Type B pancreatic cell (in vitro differentiated cells): ENCODE measurements at places on chromosomes 13 and 19. TPM values are rescaled to one million over a fixed set of nuclear protein-coding genes. Genes with fewer than 3 reads are reported as not detected.

DNA sequence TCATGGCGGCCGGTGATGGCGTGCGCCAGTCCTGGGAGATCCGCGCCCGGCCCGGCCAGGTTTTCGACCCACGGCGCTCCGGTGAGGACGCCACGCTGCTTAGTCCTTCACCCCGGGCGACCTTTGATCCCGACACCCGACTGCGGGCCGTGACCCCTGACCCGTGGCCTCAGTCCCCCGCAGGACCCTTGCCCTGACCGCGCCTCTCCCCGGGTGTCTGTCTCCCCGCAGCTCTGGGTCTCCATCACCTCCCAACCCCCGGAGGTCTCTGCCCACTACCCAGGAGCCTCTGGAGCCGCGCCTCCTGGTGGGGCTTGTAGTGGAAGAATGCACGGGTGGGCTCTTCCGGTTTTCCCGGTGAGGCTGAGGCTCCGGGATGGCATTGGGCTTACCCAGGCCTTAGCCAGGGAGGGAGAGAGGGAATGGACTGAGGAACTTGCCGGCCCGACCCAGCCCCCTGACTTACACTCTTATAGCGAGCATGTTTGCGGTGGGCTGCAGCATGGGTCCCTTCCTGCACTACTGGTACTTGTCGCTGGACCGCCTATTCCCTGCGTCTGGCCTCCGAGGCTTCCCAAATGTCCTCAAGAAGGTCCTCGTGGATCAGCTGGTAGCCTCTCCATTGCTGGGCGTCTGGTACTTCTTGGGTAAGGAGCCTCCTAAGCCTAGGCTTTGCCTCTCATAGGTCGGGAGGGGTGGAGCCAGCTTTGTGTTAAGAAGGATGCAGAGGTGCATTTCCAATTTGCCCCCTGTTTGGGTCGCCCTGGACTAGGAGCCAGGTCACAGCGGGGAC lies 566 bp downstream of the MPV17L2 start:
- no peaks in the 10 kb centered on the region for H3K27me3 ChIP-seq
- peak overlapping the region; percentile 93 for H3K4me3 ChIP-seq
- H3K4me1 ChIP-seq = peaks cover 12% of the 10 kb centered on the region
- no peak for DNase-seq
- peaks cover 7% of the 10 kb centered on the region for H3K36me3 ChIP-seq

DNA sequence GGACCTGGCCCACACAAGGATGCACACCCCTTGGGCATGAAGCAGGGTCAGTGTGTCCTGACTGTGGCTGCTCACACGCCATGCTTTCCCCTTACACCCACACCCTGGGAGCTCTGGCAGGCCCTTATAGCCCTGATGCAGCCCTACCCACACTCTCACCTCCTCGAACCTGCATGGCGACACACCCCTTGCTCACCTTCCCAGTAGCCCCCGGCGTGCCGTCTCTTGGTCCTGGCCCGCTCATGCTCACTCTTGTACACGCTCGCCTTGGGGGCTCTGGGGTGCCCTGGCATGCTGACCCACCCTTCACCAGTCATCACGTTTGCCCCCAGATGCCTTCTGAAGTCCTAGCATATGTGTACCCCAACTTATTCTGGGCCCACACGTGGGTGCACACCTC lies 56.1 kb downstream of the MAP4K1 start:
- no peak overlapping the region for H3K4me3 ChIP-seq
- DNase-seq = no peak
- no peaks in the 10 kb centered on the region for H3K36me3 ChIP-seq
- H3K4me1 ChIP-seq = no peaks in the 10 kb centered on the region
- H3K27me3 ChIP-seq = peaks cover 5% of the 10 kb centered on the region

DNA sequence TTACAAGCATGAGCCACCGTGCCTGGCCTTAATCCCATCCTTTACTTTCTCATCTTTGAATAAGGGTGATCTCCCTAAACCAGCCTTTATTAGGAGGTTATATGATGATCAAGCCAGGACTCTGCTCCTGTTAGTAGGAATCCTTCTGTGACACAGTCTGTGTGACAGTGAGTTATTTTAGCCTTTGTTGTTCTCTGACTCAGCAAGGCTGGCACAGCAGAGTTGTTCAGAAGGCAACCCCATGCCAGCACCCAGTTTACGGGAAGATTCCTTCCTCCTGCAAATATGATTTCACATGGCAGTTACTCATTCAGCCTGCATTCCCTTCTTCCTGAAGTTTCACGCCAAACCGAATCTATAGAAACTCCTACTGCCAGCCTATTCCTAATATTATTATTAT lies 10.5 kb upstream of the MIER2 start:
- H3K36me3 ChIP-seq = peaks cover 3% of the 10 kb centered on the region
- no peak overlapping the region for H3K4me3 ChIP-seq
- H3K27ac ChIP-seq = no peak overlapping the region
- peaks cover 20% of the 10 kb centered on the region for H3K27me3 ChIP-seq

DNA sequence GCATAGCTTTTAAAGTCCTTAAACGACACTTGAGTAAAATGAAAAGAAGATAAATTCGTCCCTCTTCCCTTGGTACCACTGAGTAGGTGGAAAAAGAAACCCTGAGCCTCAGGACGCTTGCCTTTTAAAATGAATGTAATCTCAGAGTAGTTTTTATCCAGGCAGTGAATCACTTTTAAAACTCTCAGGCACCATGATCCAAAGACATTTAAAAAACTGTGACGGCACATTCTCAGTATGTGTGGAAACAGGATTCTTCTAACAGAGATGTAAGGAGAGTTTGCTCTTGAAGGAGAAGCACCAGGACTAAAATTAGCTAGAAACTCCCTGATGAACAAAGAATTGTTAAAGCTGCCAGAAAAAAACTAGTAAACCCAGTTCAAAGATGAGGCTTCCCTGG lies 105.7 kb upstream of the SLC15A1 start:
- H3K4me3 ChIP-seq = no peak overlapping the region
- H3K27ac ChIP-seq = no peak overlapping the region
- H3K27me3 ChIP-seq = no peaks in the 10 kb centered on the region

Gene CATSPERD
- 0.41 TPM in 1 of 2 replicates, not detected in the other for total RNA-seq

DNA sequence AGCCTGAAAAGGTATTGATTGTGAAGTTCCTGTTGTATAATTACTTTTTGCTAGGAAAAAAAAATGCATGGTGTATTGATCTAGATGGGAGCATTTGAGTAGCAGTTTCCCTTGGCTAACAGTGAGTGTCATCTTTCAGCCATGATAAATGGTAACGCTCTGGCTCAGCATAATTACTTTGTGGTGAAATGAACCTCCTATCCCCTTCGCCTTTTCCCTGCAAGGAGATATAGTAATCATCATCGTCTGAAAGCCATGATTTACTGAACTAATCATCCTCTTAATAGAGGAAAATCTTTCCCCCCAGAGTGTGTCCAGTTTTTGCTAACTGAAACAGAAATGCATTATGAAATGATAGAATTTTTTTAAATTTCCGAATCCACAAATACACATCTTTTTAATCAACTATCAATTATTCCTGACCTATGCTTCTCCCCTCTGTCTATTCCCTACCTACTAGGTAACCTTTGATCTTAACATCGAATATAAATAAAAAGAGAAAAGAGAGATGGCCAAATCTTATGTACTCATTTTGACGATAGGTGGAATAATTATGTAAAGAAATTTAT lies 88.7 kb downstream of the MAB21L1 start:
- no peaks in the 10 kb centered on the region for H3K36me3 ChIP-seq
- no peaks in the 10 kb centered on the region for H3K27me3 ChIP-seq
- DNase-seq = no peak

Gene ZSCAN4
- total RNA-seq = not detected in 2 replicates

Gene SHANK1
- total RNA-seq = 0.38 and 7.8 TPM in 2 replicates

GRCh38 chr19:2382530-2383222 lies 22.6 kb downstream of the TMPRSS9 start:
- H3K4me3 ChIP-seq = peak overlapping the region; percentile 21
- H3K4me1 ChIP-seq = peaks cover 21% of the 10 kb centered on the region
- peaks cover 9% of the 10 kb centered on the region for H3K27me3 ChIP-seq
- DNase-seq = no peak

DNA sequence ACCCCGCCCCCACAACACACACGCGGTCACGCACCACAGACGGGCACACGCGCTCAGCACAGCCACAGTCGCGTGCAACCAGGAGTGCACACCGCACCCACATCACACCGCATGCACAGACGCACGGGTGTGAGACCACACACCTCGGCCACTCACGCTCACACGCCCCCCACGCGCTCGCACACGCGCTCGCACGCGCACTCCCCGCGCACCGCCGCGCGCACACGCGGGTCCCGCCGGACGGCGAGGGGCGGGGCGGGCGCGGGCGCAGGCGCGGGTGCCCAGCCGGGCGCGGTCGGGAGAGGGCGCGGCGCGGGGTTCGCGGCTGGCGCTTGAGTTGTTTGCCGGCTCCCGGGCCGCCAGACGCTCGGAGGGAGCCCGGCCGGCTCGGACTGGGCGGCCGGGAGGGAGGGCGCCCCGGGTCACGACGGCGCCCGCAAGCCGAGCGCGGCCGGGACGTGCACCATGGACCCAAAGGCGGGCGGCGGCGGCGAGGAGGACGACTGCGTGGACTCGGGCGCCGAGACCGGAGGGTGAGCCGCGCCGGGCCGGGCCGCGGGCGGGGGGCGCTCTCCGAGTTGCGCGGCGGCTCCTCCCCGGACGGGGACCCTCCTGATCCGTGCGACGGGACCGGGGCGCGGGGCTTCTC lies at the start of gene FAM124A:
Gene FAM124A, plus strand, starts transcription at position 362 of the 649 bp plus-strand sequence. Its CDS starts 104 bp downstream, at position 466.
- peaks cover 70% of the 10 kb centered on the region for H3K27me3 ChIP-seq
- peak; percentile 80 for DNase-seq
- H3K36me3 ChIP-seq = peaks cover 4% of the 10 kb centered on the region

- no peaks in the 10 kb centered on the region for H3K27me3 ChIP-seq
- peak overlapping the region; percentile 26 for H3K27ac ChIP-seq
- peaks cover 13% of the 10 kb centered on the region for H3K4me1 ChIP-seq
- peaks cover 10% of the 10 kb centered on the region for H3K36me3 ChIP-seq
- DNase-seq = no peak
Measured at GRCh38 chr19:53546758-53547513, 9.0 kb downstream of the ZNF331 start.

Gene TTC9B
- total RNA-seq = 0.39 and 0.48 TPM in 2 replicates

DNA sequence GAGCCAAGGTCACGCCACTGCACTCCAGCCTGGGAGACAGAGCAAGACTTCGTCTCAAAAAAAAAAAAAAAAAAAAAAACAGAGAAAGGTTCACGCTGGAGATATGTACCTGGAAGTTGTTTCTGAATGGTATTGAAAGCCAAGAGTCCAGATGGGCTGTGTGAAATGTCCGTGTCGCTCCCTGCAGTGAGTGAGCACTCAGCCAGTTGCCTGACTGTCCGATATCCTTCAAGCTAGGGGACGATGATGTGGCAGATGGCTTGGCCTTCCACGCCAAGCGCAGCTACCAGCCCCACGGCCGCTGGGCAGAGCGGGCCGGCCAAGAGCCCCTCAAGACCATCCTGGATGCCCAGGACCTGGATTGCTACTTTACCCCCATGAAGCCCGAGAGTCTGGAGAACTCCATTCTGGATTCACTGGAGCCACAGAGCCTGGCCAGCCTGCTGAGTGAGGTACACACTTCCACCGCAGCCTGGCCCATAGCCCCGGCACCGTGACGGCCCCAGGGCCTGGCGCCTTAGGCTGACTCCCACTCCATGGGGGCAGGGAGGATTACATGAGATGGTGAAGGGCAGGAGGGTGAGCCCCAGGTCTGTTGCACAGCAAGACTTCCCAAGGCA lies 11.7 kb upstream of the OVOL3 start:
- no peak overlapping the region for H3K4me3 ChIP-seq
- no peak overlapping the region for H3K27ac ChIP-seq
- no peak for DNase-seq
- no peaks in the 10 kb centered on the region for H3K27me3 ChIP-seq
- H3K4me1 ChIP-seq = no peaks in the 10 kb centered on the region
- H3K36me3 ChIP-seq = no peaks in the 10 kb centered on the region

DNA sequence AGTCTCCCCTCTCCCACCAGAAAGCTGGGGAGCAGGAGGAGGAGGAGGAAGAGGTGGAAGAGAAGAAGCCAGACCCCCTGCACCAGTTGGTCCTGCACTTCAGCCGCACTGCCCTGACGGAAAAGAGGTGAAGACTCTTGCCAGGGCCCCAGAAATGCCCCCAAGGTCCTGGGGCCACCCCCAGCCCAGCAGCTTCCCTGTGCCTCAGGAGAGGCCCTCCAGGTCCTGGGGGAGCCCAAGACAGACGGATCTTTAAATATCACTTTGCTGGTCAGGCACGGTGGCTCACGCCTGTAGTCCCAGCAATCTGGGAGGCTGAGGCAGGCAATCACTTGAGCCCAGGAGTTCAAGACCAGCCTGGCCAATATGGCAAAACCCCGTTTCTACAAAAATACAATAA lies 88.8 kb downstream of the MAP4K1 start:
- no peaks in the 10 kb centered on the region for H3K36me3 ChIP-seq
- H3K4me1 ChIP-seq = peaks cover 3% of the 10 kb centered on the region
- DNase-seq = no peak
- H3K27ac ChIP-seq = no peak overlapping the region

Gene NPHS1
- total RNA-seq = 1.9 TPM in 2 replicates

- no peak overlapping the region for H3K27ac ChIP-seq
- no peaks in the 10 kb centered on the region for H3K36me3 ChIP-seq
- H3K4me3 ChIP-seq = no peak overlapping the region
- no peak for DNase-seq
Measured at GRCh38 chr19:35297515-35297848, 5.5 kb downstream of the MAG start.

DNA sequence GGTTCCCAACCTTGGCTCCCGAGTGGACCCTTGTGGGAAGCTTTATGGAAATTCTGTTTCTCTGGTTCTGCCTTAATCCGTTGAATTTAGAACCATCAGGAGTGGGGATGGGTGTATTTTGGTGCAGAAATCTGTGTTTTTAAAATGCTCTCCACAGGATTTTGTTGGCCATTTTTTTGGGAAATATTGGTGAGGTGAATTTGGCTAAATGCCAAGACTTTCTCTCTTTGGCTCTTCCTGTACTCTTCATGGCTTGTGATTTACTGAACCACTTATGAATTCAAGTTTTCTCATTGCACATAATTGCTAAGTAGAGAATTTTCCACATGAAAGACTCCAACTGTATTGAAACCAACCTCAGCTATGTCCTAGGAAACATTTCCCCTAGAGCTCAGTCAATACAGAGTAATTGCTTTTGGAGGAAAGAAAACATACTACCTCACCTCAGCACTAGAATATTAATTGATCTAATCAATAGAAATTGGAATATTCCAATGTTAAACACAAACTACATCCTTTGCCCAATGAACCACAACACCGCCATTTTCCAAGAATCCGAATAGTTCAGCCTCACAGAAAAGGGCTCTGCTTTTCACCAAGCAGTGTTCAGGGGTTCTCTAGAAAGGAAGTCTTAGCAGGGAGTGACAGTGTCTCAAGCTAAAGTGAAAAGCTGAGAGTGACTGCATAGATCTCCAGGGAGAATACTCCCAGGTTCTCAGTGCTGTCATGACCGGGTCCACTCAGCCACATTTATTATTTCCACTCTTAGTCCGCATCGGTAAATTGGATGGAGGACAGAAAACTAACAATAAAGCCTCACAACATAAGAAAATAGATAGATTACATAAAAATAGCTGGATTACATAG lies 60.3 kb downstream of the ERCC5 start:
- H3K36me3 ChIP-seq = no peaks in the 10 kb centered on the region
- H3K27me3 ChIP-seq = peaks cover 3% of the 10 kb centered on the region
- peaks cover 13% of the 10 kb centered on the region for H3K4me1 ChIP-seq
- no peak overlapping the region for H3K27ac ChIP-seq
